ENCODE measurements at places on chromosomes 6 and 20. TPM values are rescaled to one million over a fixed set of nuclear protein-coding genes. Genes with fewer than 3 reads are reported as not detected.
A peak's percentile ranks its signal among the peaks of the same experiment; 100 is the strongest.

EIF2S2 gene
- total RNA-seq, result 64.0 TPM

- ATAC-seq, result no peak
Measured at GRCh38 chr20:57409316-57409671, 18.1 kb downstream of the RBM38 start.

GRCh38 chr6:75278474-75279077 lies 6.0 kb downstream of the TMEM30A start:
- ATAC-seq, result peak; percentile 75

DNA sequence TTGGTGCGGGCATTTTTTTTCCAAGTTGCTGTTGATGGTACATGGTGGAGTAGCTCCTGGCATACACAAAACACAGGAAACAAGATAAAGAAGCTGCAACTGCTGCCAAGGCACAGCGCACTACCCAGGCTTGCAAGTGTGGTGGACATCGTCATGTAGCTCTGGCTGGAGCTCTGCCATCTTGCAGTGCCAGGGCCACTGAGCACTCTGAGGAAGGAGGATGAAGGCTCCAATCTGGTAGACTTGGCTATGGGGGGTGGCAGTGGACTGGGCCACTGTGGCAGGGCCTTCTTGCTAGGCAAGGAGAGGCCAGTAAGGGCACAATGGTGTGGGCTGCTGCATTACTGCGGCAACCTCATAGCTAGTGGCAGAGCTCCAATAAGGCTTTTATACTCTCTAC lies 263.5 kb downstream of the CENPW start:
- ATAC-seq, result no peak

Measured in activated T-helper 17 cell treated with anti-CD3 and anti-CD28 coated beads, Interleukin-2, amount 50 U/mL, for 72 hours (primary cell).